NCI-H2081 (cell line): ENCODE measurements at places on chromosomes 7 and 10.

DNA sequence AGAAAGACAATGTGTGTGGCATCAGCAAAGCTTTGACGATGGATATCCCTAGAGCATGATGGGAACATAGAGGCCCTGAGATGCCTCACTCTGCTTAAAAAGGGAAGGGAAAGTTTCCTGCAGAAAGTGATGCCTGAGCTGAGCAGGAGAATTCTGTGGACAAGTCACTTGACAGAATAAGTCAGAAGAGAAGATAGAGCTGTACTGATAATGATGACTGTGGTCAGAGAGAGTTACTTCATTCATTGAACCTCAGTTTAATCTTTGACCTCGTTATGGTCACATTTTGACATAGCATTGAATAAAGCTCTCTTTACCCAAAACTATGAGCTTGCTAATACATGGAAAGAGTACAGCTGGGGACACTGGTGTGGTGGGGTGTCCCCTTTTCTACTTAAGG, 7.6 kb downstream of the CUBN start:
- no peak for DNase-seq

- DNase-seq, result no peak
Observed at GRCh38 chr7:99579281-99579955, 18.6 kb upstream of the TMEM225B start.

- no peak for DNase-seq
Observed at GRCh38 chr10:89454561-89455347, 40.4 kb downstream of the IFIT5 start.

- DNase-seq, result no peak
Observed at GRCh38 chr7:106480616-106481031, 180.3 kb downstream of the CCDC71L start.

DNA sequence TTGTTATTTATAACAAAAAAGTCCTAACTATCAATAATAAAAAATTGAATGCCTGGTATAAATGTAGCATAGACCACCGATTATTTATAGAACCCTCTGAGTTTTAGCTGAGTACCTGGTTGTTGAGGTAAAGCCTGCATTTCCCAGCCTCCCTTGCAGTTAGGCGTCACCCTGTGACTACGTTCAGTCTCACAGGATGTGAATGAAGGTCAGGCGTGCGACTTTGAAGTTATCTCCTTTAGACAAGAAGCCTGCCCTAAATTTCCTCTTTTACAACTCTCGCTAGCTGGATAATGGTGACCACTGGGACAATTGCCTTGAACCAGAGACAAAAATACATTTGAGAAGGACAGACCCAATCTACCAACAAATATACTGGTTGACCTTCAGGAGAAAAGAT, 67.5 kb upstream of the TES start:
- no peak for DNase-seq
